ENCODE measurements at places on chromosomes 6 and 20.

- peak; percentile 43 for DNase-seq
These were observed 129.4 kb downstream of the BCAS1 start for GRCh38 chr20:53940907-53941545.

GRCh38 chr6:164495882-164496495, 813.4 kb downstream of the C6orf118 start:
- no peak for DNase-seq

- DNase-seq, result no peak
These were observed 268.5 kb downstream of the TAF4 start for GRCh38 chr20:61797200-61797599.

DNA sequence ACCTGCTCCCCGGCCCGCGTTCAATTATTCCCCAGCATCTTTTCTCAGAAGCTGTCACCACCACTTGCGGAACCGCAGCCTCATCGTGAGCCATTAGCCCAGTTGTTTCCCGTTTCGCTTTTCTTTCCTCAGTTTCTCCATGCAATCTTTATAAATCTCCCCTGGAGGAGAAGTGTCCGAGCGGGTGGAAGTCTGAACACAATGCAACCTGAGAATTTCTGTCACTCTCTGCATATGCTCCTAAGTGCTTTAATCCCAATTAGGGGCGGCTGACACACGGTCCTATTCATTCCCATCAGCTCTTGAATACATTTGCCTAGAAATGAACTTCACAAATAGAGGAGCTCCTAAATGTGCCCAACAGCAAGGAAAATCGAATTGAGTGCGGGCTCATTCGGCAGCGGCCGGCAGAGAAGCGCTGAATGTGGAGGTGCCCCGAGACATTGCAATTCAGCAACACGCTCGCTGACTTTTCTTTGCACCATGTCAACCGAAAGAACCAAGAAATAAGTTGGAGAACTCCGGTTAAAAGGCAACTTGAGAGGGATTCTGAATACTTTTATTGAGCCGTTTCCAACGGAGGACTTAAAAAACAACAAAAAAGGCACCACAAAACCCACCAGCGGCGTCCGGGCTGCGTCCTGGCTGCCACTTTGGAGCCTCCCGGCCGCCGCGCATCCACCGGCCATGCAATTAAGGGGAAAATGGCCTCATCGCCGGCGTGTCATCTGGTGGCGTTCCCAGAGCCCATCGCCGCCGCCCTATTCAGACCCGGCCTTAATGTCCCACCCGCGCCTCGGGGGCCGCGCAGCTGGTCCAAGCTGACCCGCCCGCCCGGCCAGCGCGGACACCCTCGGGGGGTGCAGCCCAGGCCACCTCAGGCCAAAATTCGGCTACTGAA, 3.9 kb upstream of the PRDM13 start:
- DNase-seq, result peak; percentile 53

- DNase-seq, result no peak
These were observed 36.8 kb upstream of the RNF24 start for GRCh38 chr20:4052139-4052480.

DNA sequence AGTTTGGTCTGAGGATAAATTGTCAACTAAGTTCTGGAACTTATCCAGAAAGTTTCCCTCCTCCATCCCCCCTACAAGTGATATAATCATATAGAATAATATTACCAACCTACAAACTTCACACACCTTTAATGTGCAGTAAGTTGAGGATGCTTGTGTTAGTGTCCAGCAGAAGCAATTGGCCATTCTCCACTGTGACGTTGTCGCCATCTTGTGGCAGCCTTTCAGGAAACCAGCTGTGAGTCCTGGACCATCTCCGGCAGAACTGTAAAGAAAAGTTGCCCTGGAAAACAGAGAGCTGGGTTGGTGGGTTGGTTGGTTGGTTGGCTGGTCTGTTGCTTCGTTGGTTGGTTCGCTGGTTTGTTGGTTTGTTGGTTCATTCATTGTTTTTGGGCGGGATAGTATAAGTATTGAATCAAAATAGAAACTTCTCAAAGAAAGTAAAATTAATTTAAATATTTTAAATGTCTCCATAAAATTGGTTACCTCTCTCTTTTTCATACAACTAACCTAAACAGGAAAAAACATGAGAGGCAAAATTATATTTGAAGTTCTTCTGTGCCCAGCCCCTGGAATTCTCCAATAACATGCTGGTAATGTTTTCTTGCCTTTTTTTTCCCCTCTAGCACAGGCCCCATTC, 127.5 kb downstream of the PKHD1 start:
- DNase-seq, result peak; percentile 50

- no peak for DNase-seq
These were observed 31.2 kb upstream of the SPTLC3 start for GRCh38 chr20:12977328-12978125.

- peak; percentile 25 for DNase-seq
These were observed 42.8 kb downstream of the FNDC1 start for GRCh38 chr6:159212028-159212427.

- DNase-seq, result no peak
These were observed 156.9 kb upstream of the FLRT3 start for GRCh38 chr20:14494355-14494754.

- no peak for DNase-seq
These were observed 75.3 kb upstream of the ENPP5 start for GRCh38 chr6:46246081-46246480.

DNA sequence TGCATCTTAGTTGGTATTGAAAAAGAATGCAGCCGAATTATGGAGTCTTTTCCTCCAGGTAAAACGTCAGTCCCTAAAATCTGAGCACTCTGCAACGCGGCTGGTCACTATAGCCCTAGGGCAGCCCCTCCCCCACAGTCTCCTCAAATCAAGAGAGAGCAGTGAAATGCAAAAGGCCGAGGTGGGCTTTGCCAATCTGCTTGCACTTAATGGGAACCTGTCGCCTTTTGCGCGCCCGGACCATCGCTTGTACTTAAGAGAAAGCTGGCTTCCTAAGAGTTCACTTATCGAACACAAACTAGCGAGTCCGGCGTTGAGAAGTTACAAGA, 447 bp downstream of the MCM3 start:
- no peak for DNase-seq

All from B cell (primary cell).